Germinal center (tissue), 1 donor: ENCODE measurements at places on chromosomes 3 and 15.

DNA sequence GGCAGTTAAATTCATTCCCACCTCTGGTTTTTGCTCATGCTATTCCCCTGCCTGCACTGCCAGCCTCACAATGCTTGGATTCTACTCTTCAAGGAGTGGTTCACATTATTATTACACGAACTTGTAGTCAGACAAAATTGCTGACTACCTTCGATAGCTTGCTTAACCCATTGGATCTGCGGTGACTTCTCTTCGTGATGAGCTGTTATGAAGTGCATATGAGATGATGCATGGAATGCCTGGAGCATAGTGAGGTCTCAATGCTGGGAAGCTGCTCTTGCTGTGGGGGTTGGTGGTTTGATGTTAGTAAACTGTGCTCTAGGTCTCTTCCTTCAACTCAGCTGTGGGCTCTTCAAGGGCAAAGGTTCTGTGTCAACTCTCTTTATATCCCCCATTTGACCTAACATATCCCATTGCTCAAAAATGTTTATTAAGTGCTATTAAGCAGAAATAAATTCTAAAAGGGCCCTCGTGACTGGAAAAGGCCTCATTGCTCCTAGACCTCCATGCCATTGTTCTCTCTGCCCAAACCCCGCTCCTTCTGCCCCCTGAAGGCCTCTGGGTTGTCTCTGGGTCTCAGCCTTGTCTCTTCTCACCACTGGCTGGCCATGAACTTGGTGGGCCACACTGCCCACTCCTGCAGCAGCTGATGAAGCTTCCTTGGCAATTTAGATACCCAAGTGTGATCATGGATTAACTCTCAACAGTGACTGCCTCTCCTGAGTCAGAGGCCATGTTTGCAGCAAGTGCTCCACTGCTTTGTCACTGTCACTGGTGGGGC lies 4.5 kb upstream of the SLCO2A1 start:
- DNase-seq = no peak

GRCh38 chr15:85048430-85048829 lies 66.8 kb downstream of the PDE8A start:
- DNase-seq = no peak

- no peak for DNase-seq
Observed at GRCh38 chr3:48595526-48596121, 495 bp upstream of the COL7A1 start.

DNA sequence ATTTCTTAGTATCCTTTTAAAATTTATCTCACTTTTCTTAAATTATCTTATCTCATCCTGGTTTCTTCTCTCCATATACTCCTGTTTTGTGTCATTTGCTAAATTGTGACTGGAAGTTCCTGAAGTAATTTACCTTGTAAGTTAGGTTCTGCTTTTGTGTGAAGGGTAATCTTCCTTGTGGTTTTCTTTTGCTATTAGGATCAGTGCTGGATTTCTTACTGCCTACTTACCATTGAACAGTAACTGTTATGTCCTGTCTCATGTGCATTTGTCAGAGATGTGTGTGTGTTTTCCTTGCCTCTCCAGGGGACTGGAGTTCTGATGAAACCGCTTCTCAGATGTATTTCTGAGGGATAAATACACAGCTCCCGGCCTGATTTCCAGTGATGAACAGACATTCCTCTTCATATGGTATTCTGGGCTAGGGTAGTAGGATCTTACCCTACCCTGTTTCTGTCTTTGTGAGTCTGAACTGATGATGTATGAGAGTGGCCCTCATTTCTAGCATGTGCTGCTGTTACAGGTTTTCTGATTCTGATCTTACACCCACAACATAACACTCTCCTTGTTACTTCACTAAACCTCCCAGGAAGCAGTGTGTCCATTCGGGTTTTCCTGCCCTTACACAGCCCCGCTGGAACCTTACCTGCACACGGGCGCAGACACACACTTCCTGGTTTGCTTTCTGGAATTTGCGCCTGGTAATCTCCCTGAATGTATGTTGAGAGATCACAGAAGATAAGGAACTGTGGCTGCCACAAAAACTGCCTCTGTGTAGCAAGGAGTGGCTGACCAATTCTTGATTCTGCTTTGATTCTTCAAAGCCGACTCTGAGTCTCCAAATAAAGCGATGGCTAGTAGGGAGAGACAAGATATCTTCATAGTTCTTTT lies 14.7 kb downstream of the PAK2 start:
- DNase-seq = no peak

DNA sequence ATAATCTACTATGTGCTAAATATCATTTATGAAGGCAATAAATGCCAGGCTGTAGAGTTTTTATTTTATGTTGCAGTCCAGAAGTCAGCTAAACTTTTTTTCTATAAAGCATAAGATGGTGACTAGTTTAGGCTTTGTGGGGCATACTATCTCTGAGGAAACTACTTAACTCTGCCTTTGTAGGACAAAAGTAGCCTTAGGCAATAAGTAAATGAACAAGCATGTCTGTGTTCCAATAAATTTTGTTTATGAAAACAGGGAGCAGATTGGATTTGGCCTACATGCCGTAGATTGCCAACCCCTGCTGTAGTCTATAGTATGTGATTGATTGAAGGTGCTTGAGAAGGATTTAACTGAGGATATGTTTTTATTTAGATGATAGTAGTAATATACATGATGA lies 502.5 kb upstream of the NAALADL2 start:
- DNase-seq = no peak

DNA sequence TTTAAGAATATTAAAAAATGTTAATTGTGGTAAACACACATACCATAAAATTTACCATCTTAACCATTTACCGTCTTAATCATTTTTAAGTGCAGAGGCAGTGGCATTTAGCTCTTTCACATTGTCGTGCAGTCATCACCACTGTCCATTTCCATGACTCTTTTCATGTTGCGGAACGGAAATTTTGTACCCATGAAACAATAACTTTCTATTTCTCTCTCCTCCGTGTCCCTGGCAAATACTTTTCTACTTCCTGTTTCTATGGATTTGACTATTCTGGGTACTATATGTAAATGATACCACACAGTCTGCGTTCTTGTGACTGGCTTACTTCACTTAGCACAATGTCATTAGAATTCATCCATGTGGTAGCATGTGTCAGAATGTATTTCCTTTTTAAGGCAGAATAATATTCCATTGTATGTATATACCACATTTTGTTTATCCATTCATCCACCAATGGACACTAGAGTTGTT lies 27.9 kb downstream of the AKAP13 start:
- DNase-seq = peak; percentile 47

DNA sequence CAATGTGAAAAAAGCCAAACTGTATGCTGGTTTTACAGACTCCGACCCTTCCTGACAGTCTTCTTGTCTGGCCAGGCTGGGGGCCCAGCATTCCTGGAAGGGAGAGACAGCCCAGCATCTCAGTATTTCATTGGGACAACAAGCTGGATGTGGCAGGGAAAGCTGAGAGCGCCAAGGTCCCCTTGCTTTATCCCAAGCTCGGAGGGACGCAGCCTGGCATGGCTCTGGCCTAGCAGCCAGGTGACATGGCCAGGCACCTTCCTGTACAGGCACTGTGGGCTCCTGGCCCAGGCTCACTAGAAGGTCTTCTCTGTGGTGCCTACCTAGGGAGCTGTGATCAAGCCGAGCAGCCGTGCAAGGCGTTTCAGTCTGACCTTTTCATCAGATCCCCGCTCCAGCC lies 33.0 kb downstream of the UMPS start:
- DNase-seq = no peak

DNA sequence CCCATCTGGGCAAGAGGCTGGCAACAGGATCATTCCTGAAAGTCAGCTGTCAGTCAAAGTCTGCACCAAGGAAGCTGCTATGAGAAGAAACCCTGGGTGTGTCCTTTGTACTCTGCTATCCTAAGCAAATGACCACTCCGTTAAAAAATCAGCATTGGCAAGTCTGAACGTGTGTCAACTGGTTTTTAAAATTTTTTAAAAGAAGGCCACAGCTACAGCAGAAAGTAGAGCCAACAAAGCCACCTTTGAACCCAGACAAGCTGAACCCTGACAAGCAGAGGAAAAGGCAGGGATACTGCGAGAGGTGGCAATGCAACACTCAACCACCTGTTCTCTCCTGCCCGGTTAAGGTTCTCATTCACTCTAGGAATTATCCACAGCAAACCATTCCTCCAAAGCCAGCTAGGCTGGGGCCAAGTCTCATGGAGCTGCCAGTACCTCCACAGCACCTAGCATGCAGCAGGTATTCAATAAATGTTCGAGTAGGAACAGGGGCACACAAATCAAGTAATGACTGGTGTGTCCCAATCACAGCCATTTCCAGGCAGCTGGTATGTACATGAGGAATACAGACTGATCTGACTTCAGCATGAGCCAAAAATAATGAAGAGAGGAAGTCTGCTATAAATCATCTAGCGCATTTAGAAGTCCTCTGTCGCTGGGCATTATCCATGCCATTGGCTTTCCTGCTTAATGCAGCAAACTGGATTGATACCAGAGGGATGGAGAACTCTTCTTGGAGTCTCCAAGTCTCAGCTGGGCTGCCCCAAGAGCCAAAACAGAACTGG lies 76.0 kb downstream of the ADCY5 start:
- DNase-seq = no peak

DNA sequence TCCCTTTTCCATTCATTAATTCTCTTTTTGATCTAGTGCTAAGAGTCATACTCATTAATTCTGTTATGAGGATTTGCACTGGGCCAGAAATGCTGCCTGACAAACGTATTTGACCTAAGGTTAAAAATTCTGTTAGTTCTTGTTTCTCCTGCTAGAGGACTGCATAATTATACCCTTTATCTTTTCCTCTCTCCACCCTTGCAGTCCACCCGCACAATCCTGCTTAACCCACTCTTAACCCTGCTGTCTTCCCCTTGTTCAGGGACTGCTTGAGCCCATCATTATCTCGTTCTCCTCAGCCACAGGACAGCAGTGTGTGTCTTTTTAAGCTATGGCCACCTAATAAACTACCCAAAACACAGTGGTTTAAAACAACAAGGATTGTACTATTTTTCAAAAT lies 31.1 kb upstream of the DYNC1LI1 start:
- no peak for DNase-seq

DNA sequence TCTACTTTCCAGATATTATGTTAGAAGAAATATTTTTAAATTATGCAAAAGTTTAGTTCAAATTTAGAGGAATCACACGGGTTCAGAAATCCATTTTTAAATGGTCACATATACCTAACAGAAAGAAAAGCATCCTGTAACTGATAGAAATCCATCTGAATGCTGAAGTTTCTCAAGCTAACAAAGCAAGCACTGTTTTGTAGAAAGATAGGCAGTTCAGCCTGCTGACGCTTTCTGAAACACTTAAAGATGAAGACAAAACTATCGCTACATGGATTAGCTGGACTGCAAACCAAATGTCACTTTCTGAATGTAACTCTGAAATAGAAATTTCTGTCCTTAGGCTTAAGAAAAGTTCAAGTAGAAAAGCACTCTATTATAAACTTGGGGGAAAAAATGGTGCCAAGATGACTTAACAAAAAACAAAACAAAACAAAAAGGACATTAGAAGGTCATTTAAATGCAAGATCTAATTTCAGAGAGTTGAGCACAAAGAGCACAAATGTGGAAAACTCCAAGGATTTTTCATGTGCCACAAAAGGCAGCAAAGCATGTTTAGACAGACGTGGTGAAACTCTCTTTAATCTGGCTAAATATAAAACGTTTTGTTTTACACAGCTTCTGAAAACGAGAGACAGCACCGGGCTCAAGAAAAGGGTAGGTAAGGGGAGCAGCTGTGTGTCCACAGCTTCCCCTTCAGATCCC lies 1.2 kb downstream of the PLOD2 start:
- no peak for DNase-seq

GRCh38 chr3:1190569-1190968 lies 97.7 kb downstream of the CNTN6 start:
- no peak for DNase-seq
